T-helper 22 cell (primary cell): ENCODE measurements at places on chromosomes 4 and X.
A peak's percentile ranks its signal among the peaks of the same experiment; 100 is the strongest.

DNA sequence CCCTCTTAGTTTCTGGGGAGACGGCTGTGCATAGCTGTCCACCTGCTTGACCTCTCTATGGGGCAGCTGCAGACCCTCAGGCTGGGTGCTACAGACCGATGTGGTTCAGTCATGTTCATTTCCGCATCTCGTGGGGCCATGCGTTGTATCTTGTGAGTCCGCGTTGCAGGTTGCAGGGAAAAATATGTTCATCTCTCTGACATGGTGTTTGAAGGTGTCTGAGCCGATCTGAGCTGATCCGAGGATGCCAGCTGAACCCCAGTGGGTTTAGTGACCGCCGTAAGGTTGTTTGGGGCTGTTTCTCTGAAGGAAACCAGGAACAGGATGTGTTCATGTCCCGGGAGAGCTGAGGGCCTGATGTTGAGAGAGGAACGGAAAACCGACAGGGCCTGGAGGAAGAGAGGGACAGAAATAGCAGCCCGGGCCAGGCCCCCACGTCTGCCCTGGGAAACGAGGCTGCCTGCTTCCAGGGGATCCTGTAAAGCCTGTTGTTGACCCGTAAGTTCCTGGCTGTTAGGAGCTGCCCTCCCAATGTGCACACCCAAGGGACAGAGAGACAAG is 9.8 kb upstream of the P2RY8 start:
- DNase-seq: no peak

- DNase-seq: no peak
These were observed 455.7 kb downstream of the BCOR start for GRCh38 chrX:39642071-39642470.

- DNase-seq: no peak
These were observed 1.0 kb downstream of the LRP2BP start for GRCh38 chr4:185394568-185395237.

GRCh38 chr4:154719087-154719486 is 24.7 kb upstream of the LRAT start:
- DNase-seq: no peak

DNA sequence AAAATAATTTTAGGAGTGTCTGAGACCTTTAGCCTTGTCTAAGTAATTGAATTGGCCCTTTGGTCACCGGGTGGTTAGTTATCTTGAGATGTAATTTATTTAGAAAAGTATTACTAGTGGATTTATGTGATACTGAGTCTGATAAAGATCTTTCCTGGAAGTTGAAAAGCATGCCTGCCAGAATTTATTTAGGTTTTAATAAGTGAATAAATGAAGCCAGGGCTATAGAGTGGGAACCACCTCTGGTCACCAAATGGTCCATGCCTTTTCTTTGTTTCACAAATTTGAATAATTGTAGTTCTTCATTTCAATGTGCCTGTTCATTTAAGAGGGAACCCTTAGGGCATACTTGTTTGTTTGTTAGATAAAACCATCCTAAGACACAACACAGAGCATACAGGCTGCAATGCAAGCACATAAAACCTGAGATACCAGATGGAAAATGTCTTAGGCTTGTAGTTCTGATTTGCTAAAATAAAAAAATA is 627.8 kb downstream of the ADGRL3 start:
- DNase-seq: no peak

DNA sequence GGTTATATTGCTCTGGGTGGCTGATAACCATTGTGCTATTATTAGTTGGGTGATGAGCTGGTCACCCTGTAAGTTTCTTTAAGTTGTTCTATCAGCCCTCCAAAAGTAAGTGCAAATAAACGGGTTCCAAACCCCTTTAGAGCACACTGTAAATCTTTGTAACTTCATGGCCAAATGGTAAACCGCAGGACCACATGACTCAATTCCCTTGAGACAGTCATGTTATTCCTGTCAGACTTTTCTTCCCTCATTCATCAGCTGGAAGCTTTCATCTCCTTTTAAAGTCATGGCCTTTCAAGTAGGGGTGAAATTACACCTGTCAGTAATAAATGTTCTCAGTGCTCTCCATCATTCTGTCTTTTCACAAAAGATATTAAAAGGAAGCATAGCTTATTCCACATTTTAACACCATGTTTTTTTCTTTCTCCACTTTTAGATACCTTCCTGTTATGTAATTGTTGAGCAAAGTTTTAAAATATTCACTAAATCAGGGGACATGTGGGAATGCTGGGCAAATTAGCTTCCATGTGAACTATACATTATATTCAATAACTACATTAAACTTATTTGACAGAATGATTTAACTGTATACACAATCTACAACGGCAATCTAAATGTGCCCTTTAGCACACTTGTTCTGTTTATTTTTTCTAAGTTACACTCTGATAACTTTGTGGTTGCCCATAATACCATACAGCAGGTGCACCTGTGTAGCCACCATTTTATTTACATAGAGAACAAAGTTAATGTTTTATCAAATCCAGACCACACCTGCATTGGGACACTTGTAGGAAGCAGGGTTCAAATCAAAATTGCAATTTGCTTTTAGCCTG is 275.5 kb downstream of the CFAP299 start:
- DNase-seq: no peak

DNA sequence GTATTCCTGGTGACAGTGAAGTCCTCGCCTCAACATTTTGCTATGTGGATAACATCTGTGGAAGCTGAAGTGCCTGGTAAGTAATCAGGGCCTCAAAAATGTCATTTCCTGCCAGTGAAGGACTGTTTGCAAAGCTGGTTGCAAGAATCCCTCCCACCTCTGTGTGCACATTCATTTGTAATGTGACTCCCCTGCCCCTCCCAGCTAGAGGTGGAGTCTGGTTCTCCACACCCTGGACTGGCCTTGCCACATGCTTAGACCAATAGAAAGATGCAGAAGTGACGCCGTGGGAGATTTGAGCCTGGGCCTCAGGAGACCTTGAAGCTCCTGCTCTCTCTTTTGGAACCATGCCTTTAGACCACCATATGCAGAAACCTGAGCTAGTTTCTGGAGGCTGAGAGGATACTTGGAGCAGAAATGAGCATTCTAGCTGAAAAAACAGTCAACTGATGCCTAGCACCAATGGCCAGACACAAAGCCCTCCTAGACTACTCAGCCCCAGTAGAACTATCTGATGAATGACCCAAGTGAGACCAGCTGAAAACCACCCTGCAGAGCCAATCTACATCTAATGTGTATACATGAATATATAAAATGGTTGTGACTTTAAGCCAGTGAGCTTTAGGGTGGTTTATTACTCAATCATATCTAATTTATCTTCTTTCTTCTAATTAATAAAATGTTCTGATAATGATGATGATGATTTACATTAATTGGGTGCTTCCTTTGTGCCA is 47.8 kb upstream of the CRMP1 start:
- DNase-seq: no peak

DNA sequence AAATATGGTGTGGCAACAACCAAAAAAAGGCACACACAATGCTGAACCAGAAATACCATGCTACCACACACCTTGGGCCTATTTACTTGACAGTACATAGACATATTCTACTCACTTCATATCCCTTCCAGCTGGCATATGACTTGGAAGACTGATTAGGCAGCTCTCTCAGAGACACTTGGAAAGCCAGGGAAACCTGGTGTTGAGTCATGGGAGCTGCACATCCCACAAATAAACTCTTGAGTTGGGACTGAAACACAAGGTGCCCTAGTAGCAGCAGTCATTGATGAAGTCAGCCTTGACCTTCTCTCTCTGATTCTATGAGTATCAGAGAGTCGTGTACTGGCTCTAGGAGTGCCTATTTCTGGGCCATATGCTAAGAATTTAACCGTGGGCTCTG is 776.6 kb upstream of the LCORL start:
- no peak for DNase-seq

DNA sequence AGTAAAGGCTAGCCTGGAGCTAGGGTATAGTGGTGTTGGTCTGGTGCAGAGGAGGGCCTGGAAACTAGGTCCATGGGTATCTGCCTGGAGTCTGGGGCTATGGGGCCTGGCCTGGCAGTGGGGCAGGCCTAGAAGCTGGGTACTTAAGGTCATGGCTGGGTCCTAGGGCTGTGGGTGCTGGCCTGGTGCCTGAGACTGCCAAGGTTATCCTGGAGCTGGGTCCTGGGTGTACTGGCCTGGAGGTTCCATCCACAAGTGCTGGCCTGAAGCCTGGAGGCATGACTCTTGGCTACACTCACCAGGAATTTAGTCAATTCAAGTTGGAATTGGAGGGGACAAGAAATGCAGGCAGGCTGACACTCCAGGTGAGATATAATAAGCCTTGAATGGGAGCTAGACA is 108.4 kb upstream of the ZCCHC13 start:
- DNase-seq: no peak

GRCh38 chr4:93103042-93103441 is 725.5 kb upstream of the ATOH1 start:
- DNase-seq: no peak

GRCh38 chr4:170248029-170248428 is 158.3 kb upstream of the AADAT start:
- no peak for DNase-seq

DNA sequence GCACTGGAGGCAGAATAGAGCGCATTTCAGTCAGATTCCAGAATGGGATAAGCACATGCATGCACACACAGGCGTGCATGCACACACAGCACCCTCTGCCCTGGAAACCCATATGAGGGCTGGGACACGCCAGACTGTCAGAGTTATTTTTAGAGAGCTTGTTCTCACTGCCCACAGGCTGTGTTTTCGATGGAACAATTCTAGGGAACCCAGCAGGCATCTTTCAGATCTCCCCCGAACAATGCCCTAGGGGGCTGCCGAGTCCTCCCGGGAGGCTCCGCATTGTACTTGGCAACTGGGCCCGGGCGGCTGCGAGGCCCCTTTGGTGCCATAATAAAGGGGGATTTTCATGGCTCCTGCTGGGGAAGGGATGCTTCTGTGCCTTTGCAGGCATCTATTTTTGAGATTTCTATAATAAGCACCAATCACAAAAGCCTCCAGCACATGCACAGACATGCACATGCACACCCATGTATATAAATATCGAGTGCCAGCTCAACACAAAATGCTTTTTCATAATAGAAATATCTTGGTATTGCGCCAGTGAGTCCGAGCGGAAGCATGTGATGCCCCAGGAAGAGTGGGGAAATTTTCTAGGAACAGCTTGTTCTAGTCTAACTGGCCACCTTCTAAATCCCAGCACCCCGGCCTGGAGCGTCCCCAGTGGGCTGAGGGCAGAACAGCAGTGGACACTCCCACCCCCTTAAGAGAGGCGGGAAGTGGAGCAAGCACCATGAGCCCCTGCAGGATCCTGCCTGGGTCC is 88.5 kb downstream of the PHKA2 start:
- DNase-seq: no peak

DNA sequence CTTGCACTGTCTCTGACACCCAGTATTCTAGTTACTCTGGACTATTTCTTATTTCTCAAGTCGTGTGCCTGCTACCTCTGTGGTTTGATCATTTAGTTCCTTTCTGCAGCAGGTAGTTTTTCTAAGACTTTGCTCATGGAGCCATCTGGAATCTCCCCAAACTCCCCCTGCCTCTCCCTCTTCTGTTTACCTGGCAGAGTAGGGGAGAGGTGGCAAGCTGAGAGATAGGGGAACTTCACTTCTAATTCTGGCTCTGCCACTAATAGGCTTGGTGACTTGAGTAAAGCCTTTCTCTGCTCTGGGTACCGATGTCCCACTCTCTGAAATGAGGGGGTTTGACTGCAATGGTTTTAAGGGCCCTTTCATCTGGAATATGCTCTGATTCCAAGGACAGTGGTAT is 141.3 kb downstream of the CPEB2 start:
- no peak for DNase-seq

- DNase-seq: peak; percentile 53
These were observed at the start of gene PLXNA3 for GRCh38 chrX:154458116-154458953. Gene PLXNA3, plus strand, starts transcription at chrX:154458281. Its CDS starts 1,903 bp downstream, at chrX:154460184.

DNA sequence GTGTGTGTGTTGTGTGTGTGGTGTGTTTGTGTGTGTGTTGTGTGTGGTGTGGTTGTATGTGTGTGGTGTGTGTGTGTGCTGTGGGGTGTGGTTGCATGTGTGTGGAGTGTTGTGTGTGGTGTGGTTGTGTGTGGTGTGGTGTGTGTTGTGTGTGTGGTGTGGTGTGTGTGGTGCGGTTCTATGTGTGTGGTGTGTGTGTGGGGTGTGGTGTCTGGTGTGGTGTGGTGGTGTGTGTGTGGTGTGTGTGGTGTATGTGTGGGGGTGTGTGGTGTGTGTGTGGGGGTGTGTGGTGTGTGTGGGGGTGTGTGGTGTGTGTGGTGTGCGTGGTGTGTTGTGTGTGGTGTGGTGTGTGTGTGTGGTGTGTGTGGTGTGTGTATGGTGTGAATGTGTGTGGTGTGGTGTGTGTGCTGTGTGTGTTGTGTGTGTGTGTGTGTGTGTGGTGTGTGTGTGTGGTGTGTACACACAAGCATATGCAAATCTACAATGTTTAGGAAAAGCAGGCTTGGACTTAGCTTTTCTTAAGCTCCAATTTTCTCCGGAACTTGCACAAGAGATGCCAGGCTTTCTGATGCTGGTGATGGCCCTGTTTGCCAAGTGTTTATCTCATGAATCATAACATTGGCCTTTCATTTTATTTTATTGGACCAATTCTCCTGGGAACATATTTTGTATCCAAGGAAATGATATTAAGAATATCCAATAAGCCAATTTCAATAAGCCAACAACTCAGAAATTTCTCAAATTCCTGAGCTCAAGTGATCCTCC is 148.7 kb downstream of the SPATA18 start:
- DNase-seq: no peak

DNA sequence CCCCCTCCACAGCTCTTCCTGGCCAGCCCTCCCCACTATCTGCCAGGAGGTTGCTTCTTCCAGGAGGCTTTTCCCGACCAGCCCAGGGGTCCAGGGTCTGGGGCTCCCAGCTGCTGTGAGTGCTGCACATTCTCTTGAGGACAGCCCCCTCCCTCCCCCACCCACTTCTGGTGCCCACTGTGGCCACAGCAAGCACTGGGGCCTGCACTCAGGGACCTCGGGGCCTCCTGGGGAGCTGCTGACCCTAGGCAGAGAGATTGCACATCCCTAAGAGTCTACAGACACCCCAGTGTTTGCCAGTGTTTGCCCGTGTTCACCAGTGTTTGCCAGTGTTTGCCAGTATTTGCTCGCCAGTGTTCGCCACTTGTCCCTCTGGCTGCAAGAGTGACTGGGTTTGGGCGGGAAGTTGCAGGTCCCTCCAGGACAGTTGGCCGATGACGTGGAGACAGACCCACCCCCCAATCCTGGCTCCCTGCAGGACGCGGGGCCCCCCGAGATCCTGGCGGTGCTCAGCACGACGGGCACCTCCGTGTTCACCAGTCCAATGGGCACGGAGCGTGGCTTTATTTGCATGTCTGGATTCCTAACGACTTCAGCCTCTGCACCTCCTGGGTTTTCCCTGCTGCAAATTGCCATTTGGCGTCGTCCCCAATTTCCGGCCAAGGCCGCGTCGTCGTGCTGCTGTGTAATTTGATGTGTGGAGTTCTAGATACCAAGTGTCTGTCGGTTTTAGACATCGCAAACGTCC is 87.5 kb upstream of the NKX1-1 start:
- no peak for DNase-seq

DNA sequence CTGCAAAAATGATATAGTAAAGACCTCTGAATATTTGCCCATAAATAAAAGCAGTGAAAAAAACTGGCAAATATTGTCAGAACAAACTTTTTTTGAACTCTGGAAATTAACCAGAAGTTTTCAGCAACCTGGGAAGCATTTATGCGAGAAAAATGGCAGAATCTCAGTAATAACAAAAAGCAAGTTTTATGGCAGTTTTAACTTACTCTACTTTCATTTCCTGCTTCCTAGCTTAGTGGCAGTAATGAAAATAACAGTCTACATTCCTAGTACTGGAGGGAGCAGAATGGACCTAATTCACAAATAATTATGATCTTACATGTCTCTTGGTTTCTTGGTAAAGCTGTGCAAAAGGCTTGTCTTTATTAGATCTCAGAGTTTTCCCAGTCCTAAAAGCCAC is 460.1 kb downstream of the NAF1 start:
- DNase-seq: no peak
